ENCODE measurements at places on chromosomes 16 and 17. TPM values are rescaled to one million over a fixed set of nuclear protein-coding genes. Genes with fewer than 3 reads are reported as not detected.

DNA sequence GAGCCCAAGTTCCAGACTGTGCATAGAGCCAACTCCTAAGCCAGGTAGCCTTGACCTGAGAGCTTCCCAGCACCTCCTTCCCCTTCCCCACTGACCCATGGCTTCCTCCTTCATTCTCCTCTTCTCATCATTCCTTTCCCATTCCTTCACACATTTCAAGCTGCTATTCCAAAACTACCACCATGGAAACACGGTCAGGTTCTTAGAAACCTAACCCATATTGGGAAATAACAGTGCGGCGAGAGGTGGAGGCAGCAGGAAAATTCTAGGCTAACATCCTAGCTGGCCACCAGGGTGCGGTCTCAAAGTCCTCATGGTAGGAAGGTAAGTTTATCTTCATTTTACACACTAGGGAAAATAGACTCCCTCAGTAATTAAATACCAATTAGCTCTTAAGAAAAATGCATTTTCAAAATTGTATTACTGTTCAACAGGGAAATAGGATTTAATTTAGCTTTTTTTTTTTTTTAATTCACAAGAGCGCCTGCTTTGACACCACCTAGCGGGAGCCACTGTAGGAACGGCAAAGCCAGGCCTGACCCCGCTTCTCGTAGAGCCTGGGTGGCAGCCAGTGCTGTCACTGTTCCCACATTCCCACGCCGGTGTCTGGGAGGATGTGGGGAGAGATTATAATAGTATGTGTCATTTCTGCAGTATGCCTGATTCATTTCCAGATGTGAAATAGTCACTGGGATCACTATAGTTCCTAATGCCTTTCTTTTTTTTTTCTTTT is 14.0 kb upstream of the SPHK1 start:
- peak; percentile 85 for DNase-seq

DNA sequence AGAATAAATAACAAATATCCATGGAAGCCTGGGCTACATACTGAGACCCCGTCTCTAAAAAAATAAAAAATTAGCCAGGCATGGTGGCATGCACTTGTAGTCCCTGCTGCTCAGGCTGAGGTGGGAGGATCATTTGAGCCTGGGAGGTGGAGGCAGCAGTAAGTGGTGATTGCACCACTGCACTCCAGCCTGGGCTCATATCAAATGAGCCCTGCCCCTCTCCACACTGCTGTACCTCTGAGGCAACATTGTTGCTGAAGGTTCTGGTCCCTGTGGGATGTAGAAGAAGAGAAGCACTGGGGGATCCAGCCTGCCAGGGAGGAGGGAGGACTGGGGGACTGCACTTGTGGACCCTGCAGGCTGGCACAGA is 11.4 kb upstream of the ARHGAP23 start:
- DNase-seq: no peak

GRCh38 chr17:64146418-64147109 is 16.6 kb upstream of the ERN1 start:
- DNase-seq: no peak

ZNF205 gene
- total RNA-seq: 18.0 TPM

DNA sequence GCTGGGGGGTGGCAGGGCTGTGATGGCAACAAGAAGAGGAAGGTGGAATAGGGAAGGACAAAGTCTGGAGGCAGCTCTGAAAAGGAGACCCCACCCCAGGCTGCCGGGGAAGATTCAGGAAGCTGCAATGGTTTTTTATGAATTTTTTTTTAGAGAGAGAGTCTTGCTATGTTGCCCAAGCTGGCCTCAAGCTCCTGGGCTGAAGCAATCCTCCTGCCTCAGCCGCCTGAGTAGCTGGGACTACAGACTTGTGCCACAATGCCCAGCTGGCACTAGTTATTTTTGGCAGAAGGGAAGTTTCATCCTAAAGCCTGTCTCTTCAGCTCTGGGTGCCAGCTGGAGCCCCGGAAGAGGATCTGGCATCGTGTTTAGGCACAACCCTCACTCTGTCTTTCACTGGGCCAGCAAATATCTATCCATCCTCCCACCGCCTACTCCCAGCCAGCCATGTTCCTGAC is 1.3 kb upstream of the CES3 start:
- DNase-seq: no peak

CCL3 gene
- not detected for total RNA-seq

GLP2R gene
- 0.28 TPM for total RNA-seq

DNA sequence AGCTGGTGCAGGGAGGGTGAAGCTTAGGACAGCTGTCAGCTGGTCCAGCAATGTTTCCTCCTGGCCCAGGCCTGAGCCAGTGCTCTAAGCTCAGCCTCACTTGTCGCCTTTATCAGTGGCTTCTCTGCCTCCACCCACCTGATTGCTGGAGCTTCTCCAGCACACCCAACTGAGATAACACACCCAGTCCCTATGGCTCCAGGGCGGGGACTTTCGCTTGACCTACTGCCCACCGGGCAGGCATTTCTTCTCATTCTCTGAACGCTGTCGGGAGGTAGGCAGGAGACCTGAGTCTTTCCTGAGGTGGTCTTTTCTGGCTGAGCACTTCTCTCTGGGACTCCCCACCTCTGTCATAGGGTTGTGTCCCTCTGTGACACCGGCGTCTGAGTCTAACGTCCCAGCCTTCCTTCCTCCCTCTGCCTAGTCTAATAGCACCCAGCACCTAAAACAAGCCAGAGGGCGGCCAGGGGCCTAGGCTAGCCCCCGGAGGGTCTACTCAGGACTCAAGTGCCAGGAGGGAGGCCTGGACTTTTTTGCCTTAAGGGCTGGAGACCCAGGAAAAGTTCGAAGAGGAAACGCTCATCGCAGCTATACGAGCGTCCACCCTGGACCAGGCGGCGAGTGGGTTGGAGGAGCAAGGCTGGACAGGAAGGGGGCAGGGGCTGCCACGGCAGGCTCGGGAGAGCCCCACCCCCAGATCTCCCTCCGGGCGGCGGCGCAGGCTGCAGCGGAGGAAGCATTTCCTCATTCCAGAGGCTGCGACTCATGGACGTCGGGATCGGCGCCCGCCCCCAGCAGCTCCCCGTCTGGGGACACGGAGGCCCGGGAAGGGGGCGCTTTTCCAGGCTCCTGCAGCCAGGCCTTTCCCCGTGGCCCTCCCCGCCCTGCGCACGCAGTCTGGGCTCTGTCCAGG is 756 bp downstream of the TAX1BP3 start:
- DNase-seq: peak; percentile 94

- no peak for DNase-seq
Observed at GRCh38 chr17:66488864-66489263, 186.5 kb downstream of the PRKCA start.

SOST gene
- total RNA-seq: not detected

GRCh38 chr17:68601565-68602288 is 560 bp upstream of the FAM20A start:
- no peak for DNase-seq
